ENCODE measurements at places on chromosomes 1 and 21.

- DNase-seq = no peak
These were observed 7.6 kb upstream of the XKR8 start for GRCh38 chr1:27952147-27952546.

DNA sequence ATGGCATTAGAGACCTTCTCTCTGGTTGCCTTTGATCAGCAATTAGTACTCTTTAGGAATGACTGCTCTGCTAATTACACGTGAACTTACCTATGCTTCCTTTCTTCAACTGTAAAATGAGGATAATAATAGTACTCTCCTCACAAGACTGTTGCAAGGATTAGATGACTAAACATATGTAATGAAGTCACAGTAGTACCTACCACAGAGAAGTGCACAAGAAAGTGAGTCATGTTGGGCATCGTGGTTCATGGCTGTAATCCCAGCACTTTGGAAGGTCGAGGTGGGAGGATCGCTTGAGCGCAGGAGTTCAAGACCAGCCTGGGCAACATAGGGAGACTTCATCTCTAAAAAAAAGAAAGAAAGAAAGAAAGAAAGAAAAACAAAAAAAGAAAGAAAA, 68.1 kb upstream of the AK4 start:
- no peak for DNase-seq

DNA sequence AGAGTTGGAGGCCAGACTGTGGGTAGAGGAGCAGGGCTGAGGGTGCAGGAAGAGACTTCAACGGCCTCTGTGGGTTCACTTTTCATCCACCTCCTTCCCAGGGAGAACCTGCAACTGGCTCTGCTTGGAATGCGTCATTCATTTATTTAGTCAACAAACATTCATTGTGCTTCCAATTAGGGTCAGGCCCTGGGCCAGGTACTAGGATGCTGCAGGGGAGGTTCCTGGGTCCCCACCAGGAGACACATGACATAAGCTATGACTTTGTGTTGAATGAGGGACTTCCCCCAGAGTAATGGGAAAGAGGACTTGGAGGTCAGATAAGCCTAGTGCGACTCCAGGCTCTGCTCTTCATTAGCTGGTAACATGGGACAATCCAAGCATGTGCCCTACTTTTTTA, 46.3 kb upstream of the RPL11 start:
- DNase-seq = no peak

DNA sequence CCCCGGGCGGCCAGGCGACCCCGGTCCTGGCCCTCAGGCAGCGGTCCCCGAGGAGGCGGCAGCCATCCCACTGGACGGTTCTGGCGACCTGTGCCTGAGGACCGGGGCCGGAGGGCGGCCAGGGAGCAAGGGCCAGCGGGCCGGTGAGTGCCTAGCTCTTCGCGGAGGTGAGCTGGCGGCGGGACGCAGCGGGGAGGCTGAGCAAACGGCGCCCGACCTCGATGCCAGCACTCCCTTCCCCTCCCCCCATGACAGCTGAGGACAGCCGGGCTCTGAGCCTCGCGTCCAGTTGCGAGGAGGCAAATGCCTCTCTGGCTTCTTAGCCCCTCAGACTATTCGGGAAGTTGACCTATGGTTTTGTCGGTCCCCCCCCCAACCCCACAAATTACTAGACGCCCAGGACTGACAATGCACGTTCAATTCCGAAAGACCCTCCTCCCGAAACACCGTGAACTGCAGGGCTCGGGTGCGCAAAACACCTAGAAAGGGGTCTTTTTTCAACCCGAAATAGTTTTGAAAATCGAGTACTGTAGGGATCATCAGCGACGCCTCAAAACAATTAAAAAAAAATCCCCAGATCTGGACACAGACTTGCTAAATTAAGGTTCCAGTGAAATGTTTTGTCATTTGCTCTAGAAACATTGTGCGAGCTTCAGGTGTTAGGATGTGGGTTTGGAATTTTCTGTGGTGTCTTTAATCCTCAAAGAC, 8.3 kb downstream of the CDKN2C start:
- no peak for DNase-seq

DNA sequence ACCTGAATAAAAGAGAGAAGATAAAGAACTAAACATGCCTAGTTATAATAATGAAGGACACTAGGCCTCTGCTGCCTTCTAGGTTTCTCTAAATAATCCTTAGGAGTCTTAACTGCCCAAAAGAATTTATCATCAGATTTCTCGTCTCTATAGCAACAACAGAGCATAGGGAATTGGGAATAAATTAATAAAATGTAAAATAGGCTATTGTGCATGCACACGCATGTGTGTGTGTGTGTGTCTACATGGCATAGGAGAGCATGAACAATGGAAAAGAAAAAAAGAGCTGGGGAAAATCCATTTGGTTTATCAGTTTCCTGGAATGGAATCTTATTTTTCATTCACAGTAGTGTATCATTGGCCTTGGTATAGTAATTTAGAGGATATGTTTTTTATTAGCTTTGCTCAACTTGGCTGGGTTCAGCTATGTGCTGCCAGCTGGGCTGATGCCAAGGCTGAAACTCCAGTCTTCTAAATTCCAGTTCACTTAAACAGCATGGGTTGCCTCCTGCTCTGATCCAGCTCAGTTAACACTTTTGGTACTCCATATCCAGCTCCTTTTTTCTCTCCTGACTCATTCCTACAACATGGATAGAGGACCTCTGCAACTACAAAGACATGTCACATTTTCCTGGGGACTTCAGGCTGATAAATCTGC, 80.6 kb upstream of the SLFNL1 start:
- DNase-seq = no peak

GRCh38 chr21:18356801-18357200, 46.8 kb downstream of the TMPRSS15 start:
- no peak for DNase-seq

DNA sequence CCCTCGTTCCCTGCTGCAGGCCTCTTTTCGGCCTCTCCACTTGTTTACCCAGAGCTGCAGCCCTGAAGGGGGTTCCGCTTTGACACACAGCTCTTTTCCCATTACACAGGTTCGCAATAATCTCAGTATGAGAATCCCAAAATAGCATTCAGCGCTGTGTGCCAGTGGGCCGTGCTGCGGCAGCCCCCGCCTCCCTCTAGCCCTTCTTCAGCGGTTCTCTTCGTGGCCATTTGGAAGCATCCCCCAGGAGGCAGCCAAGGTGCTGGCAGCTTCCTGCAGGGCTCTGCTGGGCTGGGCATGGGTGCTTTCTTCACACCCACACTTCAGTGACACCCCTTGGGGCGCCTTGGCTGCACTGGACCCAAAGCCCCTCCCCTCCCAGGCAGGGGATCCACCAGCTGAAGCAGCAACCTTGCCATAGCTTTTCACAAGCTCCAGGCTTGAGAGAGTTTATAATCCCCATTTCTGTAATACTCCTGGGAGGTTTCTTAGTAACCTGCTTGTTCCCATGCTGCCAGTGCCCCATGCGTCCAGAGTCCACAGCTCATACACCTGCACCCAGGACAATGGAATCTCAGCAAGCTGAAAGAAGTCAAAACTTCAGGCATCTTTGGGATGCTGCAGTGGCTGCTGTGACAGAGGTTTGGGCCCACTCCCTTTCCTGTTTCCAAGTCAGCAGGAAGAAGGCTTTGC, 8.1 kb downstream of the NCF2 start:
- DNase-seq = no peak

- DNase-seq = no peak
These were observed 659 bp downstream of the FAF1 start for GRCh38 chr1:50959303-50959912.

DNA sequence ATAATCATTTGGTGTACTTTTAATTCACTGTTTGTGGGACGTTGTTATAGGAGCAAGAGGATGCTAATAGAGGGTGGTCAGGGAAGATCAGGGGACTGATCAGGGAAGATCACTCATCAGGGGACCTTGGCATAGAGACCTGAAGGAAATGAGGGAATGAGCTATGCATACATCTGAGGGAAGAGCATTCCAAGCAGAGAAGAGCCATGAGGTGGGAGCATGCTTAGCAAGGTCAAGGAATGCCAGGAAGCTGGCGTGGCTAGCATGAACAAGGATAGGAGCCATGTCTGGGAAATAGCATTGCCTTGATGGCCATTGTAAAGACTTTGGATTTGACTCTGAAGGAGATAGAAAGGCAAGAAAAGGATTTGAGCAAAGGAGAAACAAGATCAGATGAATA, 14.1 kb downstream of the IRF2BP2 start:
- DNase-seq = no peak

DNA sequence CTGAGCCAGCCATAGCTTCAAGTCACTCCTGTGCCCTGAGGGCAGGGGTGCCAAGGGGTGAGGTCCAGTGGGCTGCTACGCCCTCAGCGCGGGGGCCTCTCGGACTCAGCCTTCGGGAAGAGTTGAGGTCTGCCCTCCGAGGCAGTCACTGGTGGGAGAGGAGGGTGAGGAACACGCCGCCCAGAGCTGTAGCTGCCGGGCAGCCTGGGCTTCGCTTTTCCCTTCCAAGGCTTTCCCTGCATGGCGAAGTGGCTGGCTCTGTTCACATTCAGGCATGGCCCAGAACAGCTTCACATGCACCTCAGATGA, 43.0 kb upstream of the C1orf174 start:
- DNase-seq = no peak

DNA sequence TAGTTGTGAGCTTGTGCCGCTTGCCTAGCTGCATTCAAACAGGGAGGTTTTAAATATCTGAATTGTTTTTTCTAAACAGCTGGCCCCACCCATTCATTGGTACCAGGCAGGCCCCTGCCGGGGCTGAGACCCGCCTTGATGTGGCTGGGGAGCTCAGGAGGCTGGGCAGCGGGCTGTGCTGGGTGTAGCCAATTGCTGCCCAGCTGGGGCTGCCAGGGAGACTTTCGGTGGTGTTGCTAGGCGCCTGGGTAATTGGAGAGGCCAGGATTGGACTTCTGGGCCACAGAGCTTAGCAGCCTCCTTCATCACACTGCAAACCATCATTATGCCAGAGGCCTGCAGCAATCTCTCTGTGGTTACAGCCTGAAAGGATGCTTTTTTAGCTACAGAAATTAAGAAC, 12.2 kb downstream of the RHBDL2 start:
- DNase-seq = no peak

GRCh38 chr21:35063428-35064172, 14.5 kb upstream of the RUNX1 start:
- DNase-seq = no peak

GRCh38 chr21:34128124-34128523, 54.7 kb downstream of the MRPS6 start:
- no peak for DNase-seq

DNA sequence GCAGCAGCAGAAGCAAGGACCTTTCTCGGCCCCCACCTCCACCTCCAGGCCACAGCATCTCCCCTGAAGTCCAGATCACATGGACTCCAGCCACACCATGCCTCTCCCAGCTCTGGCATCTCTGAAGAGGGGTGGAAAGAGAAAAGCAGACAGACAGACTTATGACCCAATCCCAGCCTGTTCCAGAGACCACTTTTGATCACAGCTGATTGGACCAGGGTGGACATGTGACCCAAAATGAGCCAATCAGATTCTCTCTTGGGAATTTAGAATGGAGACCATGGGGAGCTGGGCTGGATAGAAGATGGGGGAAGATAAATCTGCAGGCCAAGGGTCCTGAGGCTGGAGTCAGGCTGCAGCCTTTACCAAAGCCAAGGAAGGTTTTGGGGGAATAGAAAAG, 16.4 kb downstream of the HTR1D start:
- DNase-seq = no peak

DNA sequence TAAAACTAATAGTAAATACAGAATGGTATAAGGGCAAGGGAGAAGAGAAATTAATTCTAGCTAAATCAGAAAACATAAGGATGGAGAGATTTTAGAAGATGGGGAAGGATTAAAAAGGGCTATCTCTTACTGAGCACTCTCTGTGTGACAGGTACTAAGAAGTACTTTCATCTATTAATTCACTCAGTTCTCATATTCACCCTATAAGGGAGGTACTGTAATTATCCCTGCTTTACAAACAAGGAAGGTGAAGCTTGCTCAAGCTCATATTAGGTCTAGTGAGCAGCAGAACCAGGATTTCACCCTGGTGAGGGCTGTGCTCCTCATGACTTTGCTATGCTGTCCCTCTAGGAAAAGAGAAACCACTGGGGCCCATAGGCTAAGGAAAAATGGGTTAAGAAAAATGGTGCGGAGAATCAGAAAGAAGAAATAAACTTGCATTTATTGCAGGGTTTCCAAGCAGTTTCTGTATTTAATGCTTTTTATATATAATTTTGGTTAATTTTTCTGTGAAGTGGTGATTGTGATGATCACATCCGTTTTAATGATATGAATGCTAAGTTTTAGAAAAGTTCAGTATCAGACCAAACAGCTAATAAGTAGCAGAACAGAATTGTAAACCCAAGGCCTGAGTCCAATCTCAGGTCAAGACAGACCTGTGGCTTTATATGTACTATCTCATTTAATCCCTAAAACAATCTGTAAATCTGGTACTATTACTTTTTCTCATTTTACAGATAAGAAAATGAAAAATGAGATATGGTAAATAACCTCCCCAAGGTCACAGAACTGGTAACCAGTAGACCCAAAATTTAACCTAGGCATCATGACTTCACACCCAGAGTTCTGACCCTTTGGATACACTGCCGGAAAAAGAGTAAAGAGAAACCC, 1.7 kb downstream of the PCNX2 start:
- no peak for DNase-seq

DNA sequence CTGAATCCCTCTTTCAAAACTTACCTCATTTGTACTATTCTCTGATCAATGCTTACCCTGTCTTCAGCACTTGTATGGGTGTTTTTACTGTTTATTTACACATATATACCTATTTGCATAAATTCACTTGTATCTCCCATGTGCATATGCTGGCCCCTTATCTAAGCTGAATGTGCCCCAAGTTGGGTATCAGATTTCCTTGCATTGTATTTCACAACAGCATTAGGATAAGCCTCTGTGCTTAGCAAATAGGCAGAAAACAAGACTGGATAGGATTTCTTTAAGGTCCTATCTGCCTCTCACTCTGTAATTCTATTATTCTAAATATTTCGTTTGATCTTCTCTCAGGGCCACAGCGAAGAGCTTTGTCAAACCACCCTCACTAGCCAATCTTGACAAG, 45.9 kb upstream of the IPO9 start:
- DNase-seq = no peak

DNA sequence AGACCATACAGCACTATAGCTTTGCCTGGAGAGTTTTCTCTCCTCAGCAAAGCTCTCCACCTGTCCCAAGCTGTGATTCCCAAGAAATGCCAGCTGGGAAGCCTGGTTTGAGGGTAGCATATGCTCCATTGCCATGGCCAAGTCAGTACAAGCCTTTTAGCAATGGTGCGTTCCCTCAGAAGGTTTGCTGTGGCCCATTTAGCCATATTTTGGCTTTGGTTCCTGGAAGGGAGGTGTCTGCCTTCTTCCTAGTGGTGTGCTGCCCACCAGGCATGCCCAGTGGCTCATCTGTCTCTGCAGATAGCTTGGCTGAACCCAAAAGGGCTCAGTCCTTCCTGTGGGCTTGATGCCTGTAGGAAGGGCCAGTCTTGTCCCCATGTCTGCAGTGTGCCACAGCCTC, 32.4 kb downstream of the GALNT2 start:
- no peak for DNase-seq

GRCh38 chr1:240414237-240414636, 197.7 kb downstream of the GREM2 start:
- no peak for DNase-seq

- DNase-seq = no peak
These were observed 12.2 kb downstream of the ATP1A4 start for GRCh38 chr1:160163615-160164014.

All from stimulated activated CD4-positive, alpha-beta T cell treated with anti-CD3 and anti-CD28 coated beads, Interleukin-1b, Interleukin-23, amount 100 ng/mL, for 1 hour (primary cell).